ENCODE measurements at places on chromosomes 11 and 22. TPM values are rescaled to one million over a fixed set of nuclear protein-coding genes. Genes with fewer than 3 reads are reported as not detected.

DNA sequence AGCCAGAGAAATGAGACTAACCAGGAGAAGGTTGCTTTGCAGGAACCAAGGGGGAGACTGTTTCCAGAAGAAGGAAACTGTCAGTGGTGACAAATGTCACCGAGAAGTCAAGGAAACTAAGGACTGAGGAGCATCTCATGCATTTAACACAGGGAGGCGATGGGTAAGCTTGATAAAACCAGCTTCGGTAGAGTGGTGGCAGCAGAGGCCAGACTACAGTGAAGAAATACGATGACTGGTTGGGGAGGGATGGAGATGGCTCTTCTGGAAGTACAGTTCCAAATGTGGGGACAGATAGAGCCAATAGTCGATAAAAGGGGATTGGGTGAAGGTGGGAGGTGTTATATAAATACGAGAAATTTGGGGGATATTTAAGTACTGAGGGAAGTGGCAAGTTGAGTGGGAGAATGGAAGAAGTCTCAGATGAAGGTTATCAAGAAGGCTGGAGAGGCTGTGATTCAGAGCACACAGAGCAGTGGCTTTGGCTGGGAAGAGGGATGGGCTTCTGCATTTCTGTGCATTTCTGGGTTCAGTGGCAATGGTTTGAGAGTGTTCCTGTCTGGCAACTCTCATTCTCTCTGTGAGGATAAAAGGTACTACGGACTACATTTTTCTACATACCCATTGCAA lies 29.2 kb downstream of the SC5D start:
- DNase-seq: peak; percentile 38

DNA sequence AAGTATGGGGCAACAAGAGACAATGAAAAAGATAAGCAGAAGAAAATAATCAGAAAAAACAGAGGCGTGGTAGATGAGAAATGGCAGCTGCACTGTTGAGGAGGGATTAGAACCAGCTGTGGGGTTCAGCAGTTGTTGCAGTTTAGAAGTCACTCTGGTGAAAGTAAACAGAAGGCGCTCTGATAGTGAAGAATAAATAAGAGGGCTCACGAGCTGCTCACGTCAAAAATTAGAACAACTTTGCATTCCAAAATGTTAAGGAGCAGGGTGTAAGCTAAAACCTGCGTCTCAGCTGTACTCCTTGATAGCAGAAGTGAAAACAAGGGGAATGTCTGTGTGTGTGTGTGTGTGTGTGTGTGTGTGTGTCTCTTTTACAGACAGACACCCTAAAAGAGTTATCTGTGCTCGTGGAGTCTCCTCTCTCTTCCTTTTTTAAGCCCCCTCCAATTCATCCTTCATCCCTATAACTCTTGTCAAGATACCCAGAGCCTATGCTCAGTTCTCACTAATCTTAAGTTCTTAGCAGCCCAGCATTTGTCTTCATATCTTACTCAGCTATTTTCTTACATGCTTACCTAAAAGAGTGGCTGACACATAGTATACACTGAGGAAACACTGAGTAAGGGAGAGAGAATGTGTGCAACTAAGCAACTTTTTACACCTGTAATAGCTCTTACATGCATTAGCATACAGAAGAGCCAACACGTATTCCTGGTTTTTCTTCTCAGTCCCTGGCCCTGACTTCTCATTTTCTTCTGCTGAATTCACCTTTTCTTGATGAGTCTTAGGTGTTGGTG lies 8.9 kb downstream of the TTC17 start:
- no peak for DNase-seq

GRCh38 chr22:26998129-26998528 lies 340.7 kb downstream of the MIAT start:
- no peak for DNase-seq

DNA sequence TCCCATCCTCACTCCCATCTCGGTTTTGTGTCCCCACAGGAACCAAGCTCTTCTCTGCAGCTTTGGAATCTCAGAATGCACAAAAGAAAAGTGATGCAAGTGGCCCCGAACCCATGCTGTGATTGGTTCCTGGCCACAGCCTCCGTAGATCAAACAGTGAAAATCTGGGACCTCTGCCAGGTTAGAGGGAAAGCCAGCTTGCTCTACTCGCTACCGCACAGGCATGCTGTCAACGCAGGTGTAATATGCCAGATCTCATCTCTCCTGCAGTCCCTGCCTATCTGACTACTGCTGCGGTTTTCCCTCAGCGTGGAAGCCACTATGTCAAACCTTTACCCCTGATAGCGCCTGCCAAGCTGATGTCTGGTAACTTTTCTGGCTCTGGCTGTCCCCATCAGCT lies 200.5 kb upstream of the LRRC4C start:
- no peak for DNase-seq

DNA sequence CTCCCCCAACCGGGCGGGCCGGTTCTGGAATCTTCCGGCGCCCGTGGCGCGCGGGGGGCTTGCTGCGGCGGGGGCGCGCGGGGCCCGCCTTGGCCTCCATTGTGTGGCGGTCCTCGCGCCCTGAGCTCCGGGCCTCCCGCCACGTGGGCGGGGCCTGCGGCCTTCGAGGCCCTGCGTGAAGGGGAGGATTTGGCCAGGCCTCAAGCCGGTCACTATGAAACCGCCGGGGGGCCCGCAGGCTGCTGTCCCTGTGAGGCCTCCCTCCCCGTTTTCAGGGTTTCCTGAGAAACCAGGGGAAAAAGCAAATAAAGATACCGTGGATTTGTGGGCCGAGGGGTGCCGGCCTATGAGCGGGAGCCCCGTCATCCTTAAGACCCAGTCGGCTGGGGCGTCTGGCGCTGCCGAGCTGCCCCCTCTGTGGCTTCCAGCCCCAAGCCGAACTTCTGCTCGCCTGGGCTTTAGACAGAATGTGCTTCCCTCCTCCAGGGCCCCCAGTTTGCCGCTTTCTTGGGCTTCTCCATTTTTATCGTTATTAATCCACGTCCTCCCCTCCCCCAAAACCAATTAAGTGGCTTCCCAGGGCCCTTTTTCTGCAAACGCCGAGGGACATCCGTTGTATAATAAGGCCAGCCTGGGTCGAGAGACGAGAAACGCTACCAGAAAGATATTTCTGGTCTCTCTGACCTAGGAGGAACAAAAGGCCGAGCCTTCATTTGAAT lies 602 bp downstream of the EWSR1 start:
- DNase-seq: peak; percentile 68

- peak; percentile 28 for DNase-seq
Observed at GRCh38 chr11:76120513-76121101, 85.7 kb downstream of the WNT11 start.

Gene RFPL3
- not detected for total RNA-seq

DNA sequence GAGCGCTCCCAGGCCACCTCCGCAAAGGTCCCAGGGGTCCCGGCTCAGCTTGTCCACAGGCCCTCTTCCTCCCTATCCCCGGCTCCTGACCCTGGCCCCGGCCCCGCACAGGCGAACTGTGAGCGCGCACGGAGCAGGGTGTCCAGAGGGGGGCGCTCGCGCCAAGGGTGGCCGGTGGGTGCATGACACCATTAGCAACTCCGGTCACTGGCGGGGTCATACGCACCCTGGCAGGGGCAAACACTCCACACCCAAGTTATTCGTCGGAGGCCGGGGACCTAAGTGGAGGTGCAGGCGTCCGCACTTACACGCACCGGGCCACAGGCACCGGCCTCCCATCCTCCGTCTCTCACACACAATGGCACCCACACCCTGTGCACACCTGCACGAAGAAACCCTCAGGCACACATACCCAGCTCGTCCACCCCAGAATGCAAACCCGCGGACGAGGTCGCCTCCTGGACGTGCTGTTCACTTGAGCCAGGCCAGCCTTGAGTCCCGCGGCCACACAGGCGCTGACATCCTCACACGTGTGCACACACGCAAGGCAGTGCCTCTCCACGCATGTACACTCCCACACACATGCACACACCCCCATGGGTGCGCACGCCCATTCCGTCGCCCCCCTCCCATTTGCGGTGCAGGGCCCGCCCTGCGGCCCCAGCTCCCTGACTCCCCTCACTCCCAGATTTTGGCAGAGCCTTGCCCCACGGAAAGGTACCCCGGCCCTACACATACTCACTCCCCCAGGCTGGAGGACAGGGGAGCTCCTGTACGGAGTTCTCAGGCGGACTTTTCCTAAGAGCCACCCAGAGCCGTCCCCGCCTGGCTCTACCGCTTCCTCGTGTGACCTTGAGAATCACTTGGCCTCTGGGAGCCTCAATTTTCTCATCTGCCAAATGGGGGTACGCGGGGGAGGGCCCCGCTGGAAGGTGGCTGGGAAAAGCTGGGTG lies at the start of gene RASGRP2:
TSS of gene RASGRP2 (minus strand) at position 552 of the 953 bp plus-strand sequence. CDS start 1,276 bp downstream, outside the sequence.
- peak; percentile 85 for DNase-seq

Gene UBQLNL
- total RNA-seq: 0.25 TPM

- no peak for DNase-seq
Observed at GRCh38 chr11:117230286-117230961, 1.4 kb downstream of the PCSK7 start.

GRCh38 chr11:2574043-2574552 lies 125.7 kb downstream of the KCNQ1OT1 start:
- DNase-seq: peak; percentile 5

DNA sequence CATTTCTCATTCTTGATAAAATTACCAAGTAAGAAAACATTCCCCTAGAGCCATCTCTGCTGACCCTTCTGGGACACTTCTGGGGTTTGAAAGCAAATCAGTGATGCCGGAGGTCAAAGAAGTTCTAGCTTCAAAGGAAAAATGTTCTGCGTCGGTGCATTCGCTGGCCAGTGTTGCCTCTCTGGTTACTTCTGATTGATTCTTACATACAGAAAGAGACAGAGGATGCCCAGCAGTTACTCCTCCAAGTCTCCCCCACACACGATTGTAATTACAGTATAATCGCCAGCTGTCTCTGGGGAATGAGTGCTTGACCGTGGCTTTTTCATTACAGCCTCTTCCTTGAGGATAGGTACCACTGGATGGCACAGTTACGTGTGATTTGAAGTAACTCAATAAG lies 150.9 kb downstream of the SNX19 start:
- DNase-seq: no peak

DNA sequence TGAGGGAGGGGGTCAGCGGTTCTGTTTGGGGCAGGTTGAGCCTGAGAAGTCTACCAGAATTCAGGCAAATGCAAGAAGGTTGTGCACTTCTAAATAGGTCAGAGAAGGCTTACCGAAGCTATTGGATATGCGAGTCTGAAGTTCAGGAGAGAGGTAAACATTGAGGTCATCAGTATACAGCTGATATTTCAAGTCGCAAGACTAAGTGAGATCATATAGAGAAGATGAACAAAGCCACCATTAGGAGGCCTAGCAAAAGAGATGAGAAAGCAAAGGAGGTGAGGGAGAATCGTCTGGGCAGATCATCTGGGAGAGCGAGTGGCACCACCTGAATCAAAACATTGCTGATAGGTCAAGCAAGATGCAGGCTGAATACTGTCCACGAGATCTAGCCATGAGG lies 430.6 kb downstream of the BUD13 start:
- DNase-seq: no peak
